ENCODE measurements at places on chromosomes 11 and 22. TPM values are rescaled to one million over a fixed set of nuclear protein-coding genes. Genes with fewer than 3 reads are reported as not detected.

CFAP300 gene
- 5.6 TPM for polyA plus RNA-seq

OR2D2 gene
- polyA plus RNA-seq: not detected

VSTM5 gene
- 0.50 TPM for polyA plus RNA-seq

OR2AG1 gene
- not detected for polyA plus RNA-seq

FGF3 gene
- not detected for polyA plus RNA-seq
